GM18507 (cell line): ENCODE measurements at places on chromosomes 3 and 15.
A peak's percentile ranks its signal among the peaks of the same experiment; 100 is the strongest.

DNA sequence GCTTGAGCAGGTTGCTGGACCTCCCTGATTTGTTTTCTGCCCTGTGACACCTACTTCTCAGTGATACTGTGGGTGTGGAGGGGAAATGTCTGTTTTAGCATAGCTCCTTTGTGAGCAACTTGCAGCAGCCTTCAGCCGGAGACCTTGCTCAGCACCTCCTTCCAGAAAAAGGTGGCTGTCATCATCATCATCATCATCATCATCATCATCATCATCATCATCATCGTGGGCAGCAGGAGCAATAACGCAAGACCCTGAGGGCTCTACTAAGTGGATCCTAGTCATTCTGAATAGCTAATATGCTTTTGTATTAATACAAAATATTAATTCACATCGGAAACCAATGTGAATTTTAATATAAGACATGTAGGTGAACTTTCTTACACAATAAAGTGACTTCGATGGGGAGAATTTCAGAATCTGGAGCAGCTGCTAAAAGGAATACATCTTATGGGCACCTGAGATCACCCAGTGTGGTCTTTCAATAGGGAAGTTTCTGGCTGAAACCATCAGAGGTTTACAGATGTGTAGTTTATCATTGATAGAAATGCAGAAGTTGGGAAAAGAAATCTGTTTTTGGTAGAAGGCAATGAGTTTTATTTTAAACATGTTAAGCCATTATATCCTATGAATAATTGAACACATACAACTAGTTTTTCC is 8.6 kb downstream of the GABRR3 start:
- no peak for DNase-seq

- no peak for DNase-seq
Measured at GRCh38 chr3:8757551-8758518, 11.6 kb downstream of the OXTR start.

GRCh38 chr3:117696851-117697407 is 987.4 kb downstream of the TUSC7 start:
- DNase-seq: no peak

- no peak for DNase-seq
Measured at GRCh38 chr3:34650131-34650530, 851.7 kb downstream of the PDCD6IP start.

GRCh38 chr3:123520656-123521055 is 64.2 kb downstream of the HACD2 start:
- DNase-seq: no peak

GRCh38 chr15:36612063-36612788 is 32.8 kb downstream of the CDIN1 start:
- no peak for DNase-seq

GRCh38 chr15:42933886-42934667 is 13.5 kb upstream of the TTBK2 start:
- no peak for DNase-seq

DNA sequence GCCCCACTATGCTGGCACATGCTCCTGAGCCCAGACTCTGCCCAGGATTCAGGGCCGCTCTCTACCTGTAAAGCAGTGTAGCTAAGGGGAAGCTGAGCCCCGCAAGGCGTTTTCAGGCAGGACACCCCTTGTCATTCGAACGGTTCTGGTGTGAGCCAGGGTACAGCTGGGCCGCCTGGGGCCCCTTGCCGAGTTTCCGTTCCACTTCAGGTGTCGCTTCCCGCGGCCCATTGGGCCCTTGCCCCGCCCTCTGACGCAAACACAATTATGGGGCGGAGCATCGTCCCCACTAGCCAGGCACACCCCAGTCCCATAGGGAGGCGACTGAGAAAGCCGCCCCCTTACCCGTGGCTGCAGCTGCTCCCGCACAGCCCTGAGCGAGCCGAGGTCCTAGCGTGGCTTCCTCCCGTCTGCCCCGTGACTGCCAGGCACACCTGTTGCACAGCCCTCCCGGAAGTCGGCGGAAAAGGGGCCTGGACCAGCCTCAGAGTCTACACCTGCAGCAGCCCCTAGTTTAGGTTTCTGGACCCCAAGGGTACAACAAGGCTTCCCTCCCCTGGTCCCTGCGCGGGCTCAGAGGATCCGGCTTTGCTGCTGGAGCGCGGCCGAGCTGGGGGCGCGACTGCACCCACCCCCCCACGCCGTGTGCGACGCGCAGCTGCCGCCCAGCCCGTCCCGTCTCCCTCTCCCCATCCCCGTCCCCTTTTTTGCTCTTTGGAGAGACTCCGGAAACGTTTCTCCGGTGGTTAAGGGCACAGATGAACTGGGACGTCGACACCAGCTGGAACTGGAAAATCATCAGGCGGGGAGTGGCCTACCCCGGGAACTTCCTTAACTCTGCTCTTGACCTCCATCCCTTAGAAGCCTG is at the start of gene PLSCR2:
TSS of gene PLSCR2 (minus strand) at position 412 of the 868 bp plus-strand sequence. CDS start 9,657 bp downstream, outside the sequence.
- DNase-seq: peak; percentile 44

DNA sequence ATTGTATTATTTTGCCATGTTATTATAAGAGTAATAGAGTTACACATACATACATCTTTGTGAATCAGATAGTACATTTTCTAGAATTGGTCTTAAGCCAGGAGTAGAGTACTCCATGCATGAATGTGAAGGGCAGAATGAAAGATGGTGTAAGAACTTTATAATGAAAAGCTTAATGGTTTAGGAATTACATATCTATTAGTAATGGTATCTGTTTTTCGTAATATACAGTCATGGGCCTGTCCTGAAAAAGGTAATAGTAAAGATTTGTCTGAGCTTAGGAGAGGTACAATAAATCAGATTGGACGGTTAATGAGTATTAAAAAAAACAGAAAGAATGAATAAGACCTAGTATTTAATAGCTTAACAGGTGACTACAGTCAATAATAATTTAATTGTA is 118.2 kb upstream of the PRTG start:
- no peak for DNase-seq

GRCh38 chr15:73927476-73928240 is 1.4 kb downstream of the LOXL1 start:
- DNase-seq: peak; percentile 32
